ENCODE measurements at places on chromosomes 13 and 19.

DNA sequence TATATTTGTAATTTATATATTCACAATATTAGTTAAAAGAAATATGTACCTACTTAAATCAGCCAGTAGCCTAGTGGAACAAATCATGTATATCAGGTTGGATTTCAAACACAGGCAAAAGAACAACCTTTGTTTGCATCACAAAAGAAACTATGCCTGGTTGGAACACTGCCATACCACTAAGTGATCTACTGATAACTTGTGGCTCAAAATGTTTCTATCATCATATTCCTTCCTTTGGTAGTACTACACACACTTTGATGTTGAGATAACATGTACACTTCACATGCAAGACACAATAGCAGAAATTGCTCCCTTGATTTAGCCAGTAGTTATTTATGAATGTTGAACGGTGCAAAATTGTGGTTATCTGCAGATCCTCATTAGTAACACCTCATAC is 146.0 kb upstream of the GPC6 start:
- no peak for DNase-seq

- DNase-seq, result no peak
These were observed 664 bp downstream of the IRF3 start for GRCh38 chr19:49665036-49665350.

DNA sequence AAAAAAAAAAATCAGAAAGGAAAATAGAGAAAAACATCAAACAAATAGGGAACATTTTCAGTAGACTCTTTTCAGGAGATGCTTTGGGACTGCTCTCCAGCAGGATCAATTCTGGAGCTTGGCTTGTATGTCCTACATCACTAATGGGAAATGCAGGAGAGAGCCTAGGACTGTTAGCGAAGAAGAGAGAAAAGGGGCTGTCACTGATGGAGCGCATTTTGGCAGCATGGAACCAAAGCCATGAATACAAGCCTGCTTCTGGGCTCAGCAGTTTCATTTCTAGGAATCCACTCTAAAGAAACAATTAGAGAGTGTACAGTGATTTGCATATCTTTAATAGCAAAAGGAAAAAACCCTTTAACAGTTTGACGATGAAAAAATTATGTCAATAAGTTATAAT is 203.9 kb downstream of the NUFIP1 start:
- no peak for DNase-seq

DNA sequence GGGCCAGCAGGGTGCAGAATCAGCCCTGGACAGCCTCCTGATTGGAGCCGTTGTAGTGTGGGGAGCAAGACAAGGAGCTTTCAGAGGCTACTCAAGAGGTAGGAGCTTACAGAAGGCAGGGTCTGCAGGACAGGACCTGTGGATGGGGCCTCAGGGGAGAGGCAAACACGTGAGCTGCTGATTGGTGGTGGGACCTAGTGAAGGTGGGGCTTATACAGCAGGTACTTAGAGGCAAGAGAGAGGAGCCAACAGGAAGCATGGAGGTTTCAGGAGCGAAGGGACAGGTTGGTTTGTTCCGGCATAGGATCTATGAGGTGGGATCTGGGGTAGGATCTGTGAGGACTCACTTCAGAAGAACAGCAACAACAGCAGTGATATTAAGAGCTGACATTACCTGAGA is 32.4 kb downstream of the ZSWIM4 start:
- DNase-seq, result no peak

GRCh38 chr13:57314897-57315520 is 148.0 kb downstream of the PRR20E start:
- no peak for DNase-seq

DNA sequence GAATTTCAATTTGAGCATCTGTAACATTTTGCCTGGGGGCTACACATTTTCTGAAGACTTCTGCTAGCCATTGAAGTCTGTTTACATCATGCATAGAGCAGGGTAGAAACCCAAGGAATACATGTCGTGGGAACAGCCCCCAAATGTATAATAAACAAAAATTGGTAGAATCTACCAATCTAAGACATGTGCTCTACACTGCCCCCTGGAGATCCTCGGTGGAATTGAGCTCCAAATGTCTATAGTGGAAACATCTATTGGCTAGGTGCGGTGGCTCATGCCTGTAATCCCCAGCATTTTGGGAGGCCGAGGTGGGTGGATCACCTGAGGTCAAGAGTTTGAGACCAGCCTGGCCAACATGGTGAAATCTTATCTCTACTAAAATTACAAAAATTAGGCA is 57.3 kb downstream of the MBD3L2B start:
- no peak for DNase-seq

- peak; percentile 70 for DNase-seq
These were observed 8.0 kb downstream of the NAPSA start for GRCh38 chr19:50357178-50358100.

GRCh38 chr13:100854006-100854405 is 179.4 kb upstream of the TMTC4 start:
- DNase-seq, result no peak

DNA sequence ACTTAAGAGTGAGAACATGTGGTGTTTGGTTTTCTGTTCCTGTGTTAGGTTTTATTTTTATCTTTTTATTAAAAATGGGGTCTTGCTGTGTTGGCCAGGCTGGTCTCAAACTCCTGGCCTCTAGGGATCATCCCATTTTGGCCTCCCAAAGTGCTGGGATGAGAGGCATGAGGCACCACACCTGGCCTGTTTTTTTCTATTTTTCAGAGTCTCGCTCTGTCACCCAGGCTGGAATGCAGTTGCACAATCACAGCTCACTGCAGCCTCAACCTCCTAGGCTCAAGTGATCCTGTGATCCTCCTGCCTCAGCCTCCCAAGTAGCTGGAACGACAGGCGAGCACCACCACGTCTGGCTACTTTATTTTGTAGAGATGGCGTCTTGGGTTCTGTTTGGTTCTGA is 7.6 kb downstream of the ZNF574 start:
- no peak for DNase-seq

DNA sequence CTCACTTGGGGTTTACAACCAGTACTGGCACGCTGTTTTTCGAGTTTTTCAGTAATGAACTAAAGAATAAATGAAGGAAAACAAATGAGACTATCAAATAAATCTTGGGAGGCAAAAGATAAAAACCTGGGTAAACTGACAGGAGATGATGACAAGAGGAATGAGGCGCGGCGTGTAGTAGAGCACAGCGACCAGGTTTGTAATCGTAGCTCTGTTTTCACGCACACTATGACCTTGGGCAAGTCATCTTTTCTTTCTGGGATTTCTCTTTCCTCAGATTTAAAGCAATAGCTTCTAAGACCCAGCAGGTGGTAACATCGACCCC is 419 bp downstream of the MRPS31 start:
- DNase-seq, result peak; percentile 3

DNA sequence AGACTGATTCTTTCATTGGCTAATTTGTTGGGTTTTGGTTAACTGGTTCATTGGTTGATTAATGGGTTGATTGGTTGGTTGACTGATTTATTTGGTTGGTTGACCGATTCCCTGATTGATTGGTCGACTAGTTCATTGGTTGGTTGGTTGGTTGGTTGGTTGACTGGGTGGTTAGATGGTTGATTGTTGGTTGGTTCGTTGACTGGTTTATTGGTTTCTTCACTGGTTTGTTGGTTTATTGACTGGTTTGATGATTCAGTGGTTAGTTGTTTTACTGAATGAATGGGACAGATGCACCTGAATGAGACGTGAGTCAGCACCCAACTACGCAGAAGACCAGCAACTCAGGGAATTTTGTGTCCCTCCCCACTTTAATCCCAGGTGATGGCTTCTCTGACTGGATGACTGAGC is 2.7 kb upstream of the NUP62 start:
- no peak for DNase-seq

DNA sequence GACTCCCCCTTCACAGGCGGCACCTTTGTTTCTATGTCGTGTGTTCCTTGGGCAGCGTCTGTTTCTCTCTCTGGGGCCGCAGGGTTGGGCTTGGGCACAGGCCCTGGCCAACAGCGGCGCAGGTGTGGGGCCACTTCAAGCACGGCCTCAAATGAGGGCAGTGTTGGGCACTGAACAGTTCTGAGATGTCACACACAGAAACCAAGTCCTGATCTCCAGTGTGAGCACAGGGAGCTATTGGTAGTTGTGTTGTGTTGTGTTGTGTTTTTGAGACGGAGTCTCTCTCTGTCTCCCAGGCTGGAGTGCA is 42.7 kb downstream of the GATAD2A start:
- DNase-seq, result no peak

DNA sequence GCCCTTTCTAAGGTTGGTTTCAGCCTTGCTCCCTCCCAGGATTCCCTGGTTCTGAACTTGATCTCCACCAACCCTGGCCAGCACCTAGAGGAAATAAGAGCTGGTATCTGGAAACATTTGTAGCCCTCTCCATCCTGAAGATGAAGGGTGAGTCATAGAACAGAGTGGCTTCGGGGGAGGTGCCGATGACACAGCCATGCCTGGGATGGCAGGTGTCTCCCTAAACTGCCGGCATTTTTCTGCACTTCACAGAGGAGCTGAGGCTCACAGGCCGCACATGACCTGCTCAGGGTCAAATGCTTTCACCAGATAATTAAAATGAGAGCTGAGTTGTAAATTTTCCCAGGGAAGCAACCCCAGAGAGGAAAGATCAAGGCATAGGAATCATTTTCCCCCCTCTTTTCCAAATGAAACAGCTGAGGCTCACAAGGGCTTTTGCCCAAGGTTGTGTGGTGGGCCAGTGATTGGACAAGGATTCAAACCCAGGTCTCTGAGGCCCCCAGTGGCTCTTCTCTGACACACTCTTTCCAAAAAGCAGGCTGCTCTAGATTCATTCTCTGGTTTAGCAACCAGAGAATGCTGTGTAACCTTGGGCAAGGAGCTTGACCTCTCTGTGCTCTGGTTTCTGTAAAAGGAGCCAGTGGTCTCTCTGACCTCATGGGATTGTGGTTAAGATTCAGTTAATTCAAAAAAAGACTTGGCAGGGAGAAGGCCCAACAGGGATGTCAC is 1.2 kb upstream of the SLC25A42 start:
- DNase-seq, result no peak

GRCh38 chr19:47518139-47518538 is 3.3 kb upstream of the NAPA start:
- DNase-seq, result no peak

- DNase-seq, result no peak
These were observed 20.4 kb upstream of the CPB2 start for GRCh38 chr13:46124967-46125933.

GRCh38 chr13:80047406-80047805 is 293.5 kb downstream of the SPRY2 start:
- no peak for DNase-seq

GRCh38 chr13:44117351-44117750 is 237.6 kb downstream of the LACC1 start:
- peak; percentile 40 for DNase-seq

GRCh38 chr13:73299787-73300186 is 241.0 kb downstream of the KLF5 start:
- no peak for DNase-seq

DNA sequence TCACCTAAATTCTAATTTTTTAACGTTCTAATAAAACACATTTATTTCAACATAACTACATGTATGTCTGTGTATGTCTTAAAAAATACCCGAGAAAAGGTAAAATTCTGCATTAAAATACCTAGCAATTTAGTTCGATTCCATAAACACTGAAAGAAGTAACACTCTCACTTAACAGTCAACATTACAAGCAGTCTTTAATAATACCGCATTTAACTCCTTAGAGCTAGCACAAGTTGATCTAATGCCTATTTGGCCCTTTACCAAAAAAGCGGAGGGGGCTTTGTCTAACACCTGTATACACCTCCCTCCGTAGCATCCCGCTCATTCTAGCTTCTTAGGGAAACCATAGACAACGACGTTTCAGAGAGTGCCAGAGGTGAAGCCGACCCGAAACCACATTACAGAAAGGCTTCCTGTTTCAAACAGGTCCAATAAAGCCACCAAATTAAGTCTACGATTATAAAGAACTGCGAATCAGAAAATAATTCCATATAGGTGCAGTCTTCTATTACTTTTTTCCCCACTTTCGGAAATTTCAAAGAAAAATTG is 1.2 kb downstream of the SPART start:
- peak; percentile 25 for DNase-seq

GRCh38 chr13:104286566-104287290 is 1220.5 kb upstream of the SLC10A2 start:
- no peak for DNase-seq

- DNase-seq, result no peak
These were observed 870 bp downstream of the NDUFB7 start for GRCh38 chr19:14570864-14571527.

- peak; percentile 68 for DNase-seq
These were observed 507 bp downstream of the MARCHF2 start for GRCh38 chr19:8413629-8413995.

DNA sequence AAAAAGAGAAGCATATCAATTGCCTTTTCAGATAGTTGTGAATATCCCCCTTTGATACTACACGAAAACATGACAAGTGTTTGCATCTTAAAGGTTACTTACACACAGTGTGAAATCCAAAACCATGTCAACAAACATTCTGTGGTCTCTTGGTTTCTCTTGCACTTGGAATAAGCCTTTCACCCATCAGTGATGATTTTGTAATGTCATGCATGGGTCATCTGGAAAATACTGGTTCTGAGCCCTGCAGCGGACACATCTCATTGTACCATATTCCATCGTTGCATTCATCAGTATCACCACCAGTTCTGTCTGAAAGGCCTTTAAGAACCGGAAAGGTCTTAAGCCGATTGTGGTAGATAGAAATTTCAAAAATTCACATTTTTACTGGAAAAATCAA is 65.4 kb upstream of the SOX1 start:
- no peak for DNase-seq

GRCh38 chr19:45045671-45046353 is 7.0 kb downstream of the CLASRP start:
- no peak for DNase-seq

GRCh38 chr19:15263361-15263985 is 31.2 kb upstream of the EPHX3 start:
- no peak for DNase-seq

DNA sequence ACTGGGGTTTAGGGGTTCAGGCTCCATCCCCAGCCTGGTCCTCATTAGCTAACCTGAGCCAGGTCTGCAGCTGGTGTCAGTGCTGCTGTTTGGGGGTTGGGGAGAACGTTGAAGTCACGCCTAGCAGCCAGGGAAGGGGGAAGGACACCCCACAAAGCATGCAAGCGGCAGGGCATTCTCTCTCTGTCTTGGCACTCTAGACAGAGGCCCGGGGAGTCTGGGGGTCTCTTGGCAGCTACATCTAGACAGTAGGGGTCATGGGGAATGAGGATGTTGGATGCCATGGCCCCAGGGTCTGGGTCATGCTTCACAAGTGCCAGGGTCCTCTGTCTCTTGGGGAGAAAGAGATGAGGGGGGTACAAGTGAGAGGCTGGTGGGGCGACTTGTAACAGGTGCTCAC is 2.6 kb downstream of the ERICH4 start:
- DNase-seq, result no peak

DNA sequence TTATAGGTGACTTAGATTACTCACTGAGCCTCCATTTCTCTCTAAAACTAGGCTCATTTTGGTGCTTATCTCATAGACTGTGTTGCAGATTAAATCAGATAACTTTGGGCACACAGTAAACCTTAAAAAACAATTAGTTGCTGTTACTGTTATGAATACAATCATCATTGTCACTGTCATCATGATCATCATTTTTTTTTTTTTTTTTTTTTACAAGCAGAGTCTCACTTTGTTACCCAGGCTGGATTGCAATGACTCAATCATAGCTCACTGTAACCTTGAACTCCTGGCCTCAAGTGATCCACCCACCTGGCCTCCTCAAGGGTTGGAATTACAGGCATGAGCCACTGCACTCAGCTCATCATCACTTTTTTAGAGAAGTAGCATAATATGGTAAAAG is 60.0 kb downstream of the VWA8 start:
- DNase-seq, result no peak

GRCh38 chr13:48040896-48041295 is 3.4 kb downstream of the NUDT15 start:
- DNase-seq, result peak; percentile 20

Measured in suppressor macrophage treated with lipopolysaccharide for 1 hour (primary cell).